ENCODE measurements at places on chromosomes 2 and 18.

- no peak for DNase-seq
These were observed 169.5 kb upstream of the AGAP1 start for GRCh38 chr2:235324324-235324723.

- DNase-seq, result no peak
These were observed 33.1 kb downstream of the SEC11C start for GRCh38 chr18:59172664-59173249.

- DNase-seq, result no peak
These were observed 25.3 kb downstream of the PAX8 start for GRCh38 chr2:113253453-113253852.

- no peak for DNase-seq
These were observed 48.0 kb downstream of the TCF7L1 start for GRCh38 chr2:85181134-85181631.

DNA sequence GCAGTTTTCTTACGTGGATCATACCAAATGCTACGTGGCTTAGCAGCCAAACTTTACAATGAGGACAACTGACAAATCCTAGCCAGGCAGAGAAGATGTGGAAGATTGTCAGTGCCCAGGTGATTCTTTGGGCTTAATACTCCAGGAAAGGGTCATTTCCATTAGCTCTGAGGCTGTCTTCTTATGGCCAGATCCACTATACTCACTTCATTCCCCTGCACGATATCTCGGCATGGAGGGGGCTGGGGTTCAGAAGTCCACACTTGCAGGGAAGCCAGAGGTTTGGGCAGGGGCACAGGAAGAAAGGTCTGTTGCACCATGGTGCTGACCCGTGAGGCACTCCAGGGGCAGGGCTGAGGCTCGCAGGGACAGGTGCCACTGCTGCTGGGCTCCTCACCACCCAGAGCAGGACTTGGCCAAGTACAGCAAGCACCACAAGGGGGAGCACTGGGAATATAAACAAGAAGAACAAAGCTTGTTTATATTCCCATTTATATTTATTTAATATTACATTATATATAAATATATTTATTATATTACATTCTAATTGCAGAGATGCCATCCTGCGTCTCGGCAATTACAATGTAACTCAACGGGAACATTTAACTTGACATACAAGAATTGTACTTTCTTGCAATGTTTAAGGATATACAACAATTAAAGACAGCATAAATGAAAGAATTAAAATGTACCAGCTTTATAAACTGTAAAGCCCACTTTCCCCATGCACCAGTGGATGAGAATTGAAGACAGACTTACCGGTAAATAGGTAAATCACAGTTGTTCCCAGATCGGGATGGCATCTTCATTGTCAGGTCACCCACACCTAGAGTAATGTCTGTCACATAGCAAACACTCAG lies 27.2 kb downstream of the CLUL1 start:
- DNase-seq, result peak; percentile 31

DNA sequence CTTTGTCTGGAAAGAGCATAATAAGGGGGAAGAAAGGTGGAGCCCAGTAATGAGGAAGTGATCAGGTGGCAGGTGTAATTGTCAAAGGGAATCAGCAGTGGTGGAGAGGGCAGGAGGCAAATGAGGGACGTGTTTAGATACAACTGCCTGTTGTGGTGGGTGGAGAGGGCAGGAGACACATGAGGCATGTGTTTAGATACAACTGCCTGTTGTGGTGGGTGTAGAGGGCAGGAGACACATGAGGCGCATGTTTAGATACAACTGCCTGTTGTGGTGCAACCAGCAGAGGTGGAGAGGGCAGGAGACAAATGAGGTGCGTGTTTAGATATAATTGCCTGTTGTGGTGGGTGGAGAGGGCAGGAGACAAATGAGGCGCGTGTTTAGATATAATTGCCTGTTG lies 173.1 kb downstream of the ANKRD30B start:
- DNase-seq, result no peak

DNA sequence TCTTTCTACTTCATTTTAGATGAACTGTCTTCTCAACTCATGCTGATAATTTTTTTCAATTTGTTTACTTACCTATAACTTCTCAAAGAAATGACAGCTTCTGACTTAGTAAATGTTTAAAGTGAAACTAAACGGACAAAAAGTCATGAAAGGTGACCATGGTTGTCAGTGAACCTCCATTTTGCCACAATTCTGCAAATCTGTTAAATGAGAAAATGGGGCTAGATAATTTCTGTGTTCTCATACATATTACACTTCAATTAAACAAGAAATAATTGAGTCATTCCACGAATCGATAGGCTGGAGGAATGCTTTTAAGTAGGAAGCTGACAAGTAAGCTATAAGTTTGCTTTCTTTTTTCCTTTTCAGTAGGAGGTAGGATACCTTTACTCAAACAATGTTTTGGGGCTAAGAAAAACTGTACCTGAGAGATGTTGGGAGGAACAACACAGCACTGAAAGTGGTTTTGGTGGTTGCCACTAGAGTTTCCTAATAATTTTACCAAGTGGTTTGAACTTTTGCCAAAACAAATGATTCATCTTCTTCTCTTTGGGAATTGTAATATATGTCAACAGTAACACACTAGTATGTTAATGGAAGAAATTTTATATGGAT lies 17.1 kb downstream of the DYNAP start:
- DNase-seq, result no peak

- DNase-seq, result no peak
These were observed 339.6 kb downstream of the TRIB2 start for GRCh38 chr2:13056259-13056843.

DNA sequence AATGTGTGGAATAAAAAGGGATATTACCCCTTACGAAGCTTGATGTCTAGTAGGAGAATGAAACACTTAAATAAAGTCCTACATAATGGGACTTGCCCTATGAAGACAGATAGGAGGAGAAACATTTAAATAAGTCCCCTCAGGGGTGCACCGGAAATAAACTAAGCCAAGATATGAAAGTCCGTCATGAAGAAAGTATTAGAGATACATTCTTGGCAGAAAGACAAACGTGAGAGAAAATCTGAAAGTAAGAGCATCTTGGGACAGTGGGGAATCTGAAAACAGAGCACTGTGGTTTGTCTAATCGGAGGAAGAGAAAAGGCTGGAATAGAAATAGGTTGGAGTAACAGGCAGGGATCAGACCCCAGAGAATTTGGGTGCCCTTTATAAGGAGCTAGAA lies 516.9 kb upstream of the DSEL start:
- no peak for DNase-seq

- no peak for DNase-seq
These were observed 143.5 kb downstream of the PKP4 start for GRCh38 chr2:158600155-158600802.

DNA sequence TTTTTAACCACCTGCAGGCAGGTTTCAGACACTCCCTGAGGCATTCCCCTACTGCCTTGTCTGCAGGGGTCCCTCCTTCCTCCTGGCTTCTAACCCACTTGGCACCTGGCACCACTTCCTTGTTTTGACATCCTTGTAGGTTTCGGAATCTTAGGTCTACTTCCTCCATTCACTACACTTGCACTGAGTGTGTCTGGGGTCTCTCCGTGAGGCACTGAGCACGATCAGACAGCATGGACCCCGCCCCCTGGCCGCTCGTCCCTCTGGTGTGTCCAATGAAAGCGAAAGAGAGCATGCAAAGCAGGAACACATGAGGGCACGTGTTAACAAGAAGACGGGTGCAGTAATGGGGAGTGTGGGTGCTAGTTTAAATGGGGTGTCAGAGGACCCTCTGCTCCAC lies 63.8 kb downstream of the HAUS1 start:
- DNase-seq, result no peak

DNA sequence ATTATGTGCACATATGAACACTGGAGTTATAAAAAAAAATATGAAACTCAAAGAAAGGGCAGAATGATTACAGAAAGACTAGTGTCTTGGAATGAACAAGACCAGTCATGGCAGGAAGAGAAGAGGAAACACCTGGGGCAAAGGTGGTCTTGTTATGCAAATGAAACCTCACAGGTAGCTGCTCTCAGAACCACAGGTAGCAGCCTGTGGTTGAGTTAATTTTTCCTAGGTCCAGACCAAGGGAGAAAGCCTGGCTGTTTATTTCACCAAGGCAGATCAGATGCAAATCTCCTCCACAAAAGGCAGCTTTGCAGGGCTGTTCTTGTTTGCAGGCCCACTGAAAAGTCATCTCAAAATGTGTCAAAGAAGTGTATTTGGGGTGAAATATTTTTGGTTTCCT lies 785.8 kb downstream of the RNF144A start:
- DNase-seq, result no peak

DNA sequence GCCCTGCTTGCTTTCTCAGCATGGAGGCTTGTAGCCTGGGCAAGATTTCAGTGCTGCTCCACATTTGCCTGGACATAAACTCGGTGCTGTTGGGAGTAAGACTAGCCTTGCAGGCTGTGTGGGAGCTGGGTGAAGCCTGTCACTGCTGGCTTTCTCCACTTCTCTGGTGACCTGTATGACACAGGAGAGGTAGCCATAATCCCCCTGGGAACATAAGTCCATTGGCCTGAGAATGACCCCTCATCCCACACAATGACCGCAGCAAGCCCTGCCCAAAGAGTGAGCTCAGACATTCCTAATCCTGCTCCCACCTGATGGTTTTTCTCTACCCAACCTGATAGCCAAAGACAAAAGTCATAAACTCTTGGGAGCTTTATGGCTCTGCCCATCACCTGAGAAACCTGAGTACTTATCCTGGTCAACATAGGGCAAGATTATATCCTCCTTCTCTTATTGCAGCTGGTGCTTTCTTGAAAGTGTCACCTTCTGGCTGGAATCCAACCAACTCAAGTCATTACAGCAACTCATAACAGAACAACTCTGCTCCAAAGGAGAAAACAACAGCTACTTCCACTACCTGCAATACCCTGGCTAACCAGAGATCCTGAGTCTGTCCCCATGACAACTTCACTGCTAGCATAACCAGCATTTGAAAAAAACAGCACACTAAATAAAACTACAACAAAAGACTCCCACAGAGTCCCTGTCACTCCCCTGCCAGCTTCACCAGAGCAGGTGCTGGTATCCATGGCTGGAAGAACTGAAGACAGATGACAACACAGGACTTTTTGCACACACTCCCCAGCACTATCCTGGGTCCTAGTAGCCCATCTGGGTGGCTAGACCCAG lies 834.4 kb upstream of the DDX18 start:
- no peak for DNase-seq

DNA sequence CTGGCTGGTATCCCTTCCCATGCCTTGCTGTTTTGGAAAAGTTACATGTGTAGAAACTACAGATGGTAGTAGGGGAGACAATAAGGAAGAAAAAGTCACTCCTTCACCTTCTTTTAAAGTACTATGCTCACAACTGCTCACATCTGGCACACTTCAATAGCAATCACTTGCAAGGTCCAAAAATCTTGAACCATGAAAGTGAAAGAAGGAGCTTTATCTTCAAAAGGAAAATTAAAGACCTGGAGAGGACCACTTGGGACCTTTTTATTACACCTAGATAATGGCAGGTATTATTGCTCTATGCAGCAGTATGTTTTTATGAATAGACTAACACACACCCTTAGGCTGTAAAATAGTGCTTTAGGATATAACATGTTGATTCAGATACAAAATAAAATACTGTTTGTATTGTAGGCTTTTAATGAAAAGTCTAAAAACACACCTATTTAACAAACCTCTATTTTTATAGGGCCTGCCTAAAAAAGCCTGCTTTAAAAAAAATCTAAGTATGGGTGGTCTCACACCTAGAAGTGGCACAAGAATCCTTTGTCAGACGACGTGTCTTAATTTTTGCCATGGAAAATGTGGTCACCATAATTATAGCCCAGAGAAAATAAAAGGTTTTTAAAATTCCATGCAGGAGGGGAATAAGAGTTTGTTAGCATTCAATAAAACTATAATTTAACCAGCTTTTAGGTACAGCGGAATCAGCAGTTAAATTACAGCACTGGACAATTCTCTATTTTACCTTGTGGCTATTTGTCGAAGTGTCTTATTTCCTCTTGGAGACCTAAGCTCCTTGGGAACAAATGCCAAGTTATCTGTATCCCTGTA lies 124.0 kb downstream of the BCL2 start:
- DNase-seq, result no peak

- DNase-seq, result no peak
These were observed 139.4 kb upstream of the HAAO start for GRCh38 chr2:42931818-42932195.

DNA sequence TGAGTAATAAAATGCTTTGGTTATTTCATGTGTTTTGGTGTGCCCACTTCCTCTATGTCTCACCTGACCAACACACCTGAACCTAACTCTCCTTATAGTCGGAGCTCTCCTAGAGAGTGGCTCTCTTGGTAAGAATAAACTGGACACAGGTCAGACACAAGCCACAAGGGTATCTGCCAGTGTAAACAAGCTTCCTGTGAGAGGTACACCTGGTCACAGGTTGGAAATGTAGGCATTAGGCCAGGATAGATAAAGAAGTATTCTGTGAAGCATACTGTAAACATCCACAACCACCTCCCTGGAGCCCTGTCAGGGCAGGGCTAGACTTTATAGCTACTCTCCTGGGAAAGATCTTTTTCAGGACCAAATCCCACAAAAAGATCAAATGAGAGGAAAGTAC lies 69.4 kb downstream of the ZDBF2 start:
- no peak for DNase-seq

- no peak for DNase-seq
These were observed 51.9 kb upstream of the ODC1 start for GRCh38 chr2:10499911-10500521.

DNA sequence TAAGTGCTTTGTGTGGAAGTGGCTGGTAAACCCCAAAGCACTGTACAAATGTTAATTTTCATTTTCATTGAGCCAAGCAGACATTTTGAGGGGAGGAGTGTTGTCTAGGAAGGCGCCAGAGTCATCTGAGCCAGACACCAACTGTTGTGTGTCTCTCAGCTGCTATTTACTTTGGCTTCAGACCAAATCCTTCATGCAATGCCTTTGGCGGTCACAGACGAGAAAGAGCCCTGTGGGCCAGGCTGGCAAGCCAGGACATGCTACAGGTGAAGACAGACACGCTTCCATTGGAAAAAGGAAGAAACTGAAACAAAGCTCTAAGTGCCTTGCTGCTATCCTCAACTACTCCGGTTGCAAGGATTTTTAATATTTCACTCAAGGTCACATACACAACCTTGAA lies 115.4 kb upstream of the CDC42EP3 start:
- DNase-seq, result no peak

GRCh38 chr18:75521816-75522215 lies 94.3 kb upstream of the SMIM21 start:
- DNase-seq, result no peak

GRCh38 chr2:86807468-86808275 lies 17.0 kb upstream of the CD8A start:
- peak; percentile 86 for DNase-seq

DNA sequence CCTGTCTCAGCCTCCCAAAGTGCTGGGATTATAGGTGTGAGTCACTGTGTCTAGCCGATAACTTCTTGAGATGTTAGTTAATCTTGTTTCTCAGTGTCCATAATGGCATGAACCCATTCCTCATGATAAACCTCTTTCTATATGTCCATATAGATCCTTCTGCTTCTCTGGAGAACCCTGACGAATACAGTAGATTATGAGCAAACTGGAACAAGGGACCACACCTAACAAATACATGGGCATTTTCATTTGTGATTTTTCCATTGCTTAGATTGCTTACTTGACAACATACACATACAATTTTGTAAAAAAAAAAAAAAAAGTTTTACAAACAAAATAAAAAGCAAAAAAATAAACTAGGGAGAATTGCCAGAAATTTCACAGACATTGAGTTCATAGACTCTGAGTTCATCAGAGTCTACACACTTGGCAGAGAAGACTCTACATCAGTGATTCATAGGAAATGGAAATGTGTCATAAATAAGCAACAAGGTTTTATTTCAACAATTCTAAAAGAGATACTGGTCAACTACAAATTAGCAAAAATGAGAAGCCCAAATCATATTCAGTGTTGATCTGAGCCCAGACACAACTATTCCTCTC lies 96.7 kb downstream of the GALR1 start:
- DNase-seq, result no peak

GRCh38 chr2:98269274-98269673 lies 77.0 kb upstream of the CNGA3 start:
- DNase-seq, result no peak

All from CD8-positive, alpha-beta memory T cell (primary cell).